ENCODE measurements at places on chromosomes 2 and 18. TPM values are rescaled to one million over a fixed set of nuclear protein-coding genes. Genes with fewer than 3 reads are reported as not detected.

GRCh38 chr2:235579128-235579527, 85.3 kb downstream of the AGAP1 start:
- DNase-seq, result no peak

- peak; percentile 53 for DNase-seq
Observed at GRCh38 chr2:228318218-228318617, 136.7 kb upstream of the SPHKAP start.

- no peak for DNase-seq
Observed at GRCh38 chr18:62458868-62459716, 63.7 kb upstream of the ZCCHC2 start.

DNA sequence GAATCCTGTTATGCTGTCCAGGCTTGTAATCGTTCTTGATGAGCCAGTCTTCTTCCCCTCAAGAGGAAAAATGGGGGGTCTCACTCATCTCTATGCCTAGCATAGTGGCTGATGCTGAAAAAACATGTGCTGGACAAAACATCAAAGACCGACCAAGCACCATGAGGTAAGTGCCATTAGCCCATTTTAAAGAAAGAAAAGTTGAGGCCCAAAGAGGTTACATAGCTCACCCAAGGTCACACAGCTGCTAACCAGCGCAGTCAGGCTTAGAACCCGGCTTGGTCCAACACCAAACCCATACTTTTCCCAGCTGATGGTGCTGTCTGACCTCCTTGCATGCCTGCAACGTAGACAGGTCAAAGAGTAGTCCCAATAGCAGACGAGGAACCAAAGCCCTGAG, 156.4 kb downstream of the INHBB start:
- DNase-seq, result no peak

DNA sequence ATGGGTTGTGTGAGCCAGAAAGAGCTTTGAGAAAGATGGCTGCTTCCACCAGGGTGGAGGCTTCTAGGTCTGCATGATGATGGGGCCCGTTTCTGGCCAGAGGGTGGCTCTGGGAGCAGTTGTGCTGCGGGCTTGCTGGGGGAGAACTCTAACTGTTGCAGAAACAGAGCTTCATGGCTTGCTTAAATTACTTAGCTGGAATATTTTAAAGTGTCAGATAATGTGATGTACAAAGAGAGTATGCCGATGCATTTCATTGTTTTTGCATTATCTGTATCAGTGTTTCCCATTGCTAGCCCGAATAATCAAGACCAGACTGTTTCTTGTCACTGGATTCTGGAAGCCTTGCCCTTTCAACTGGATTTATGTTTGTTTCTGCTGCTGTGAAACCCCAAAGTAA, 6.3 kb upstream of the DRC1 start:
- DNase-seq, result no peak

DNA sequence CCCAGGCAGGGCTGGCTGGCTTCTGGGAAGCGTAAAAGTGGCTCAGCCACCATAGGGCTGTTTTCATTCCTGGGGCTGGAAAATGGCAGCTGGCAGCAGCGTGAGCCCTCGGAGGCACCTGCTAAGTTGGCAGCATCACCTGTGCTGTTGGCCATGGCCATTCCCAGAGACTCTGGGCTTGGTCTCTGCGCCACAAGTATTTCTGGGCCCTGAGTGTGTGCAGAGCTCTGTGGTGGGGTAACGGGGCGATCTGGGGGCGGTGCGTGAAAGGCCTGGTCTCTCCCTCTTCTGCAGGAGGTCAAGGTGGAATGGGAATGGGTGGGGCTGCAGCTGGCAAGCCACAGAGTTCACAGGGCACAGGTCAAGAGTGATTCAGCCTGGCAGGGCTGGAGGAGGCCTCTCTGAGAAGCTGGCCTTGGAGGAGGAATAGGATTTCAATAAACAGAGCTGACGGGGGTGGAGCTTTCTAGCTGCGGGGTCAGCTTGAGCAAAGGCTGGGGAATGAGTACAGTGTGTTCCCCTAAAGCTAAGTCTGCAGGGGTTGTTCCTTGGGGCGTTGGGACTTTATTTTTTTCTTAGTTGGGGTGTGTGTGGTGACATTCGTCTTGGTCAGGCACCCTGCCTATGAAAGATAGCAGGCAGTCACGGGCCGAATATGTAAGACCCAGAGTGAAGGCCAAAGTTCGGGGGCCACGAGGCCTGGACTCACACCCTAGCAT, 10.3 kb upstream of the NTSR2 start:
- DNase-seq, result no peak

- DNase-seq, result peak; percentile 46
Observed at GRCh38 chr2:55772109-55772980, 78.7 kb upstream of the PNPT1 start.

GRCh38 chr2:36530178-36530982, 67.6 kb downstream of the FEZ2 start:
- no peak for DNase-seq

- peak; percentile 39 for DNase-seq
Observed at GRCh38 chr18:57780706-57781347, 22.3 kb downstream of the ATP8B1 start.

GRCh38 chr2:50466685-50467084, 565.2 kb downstream of the NRXN1 start:
- no peak for DNase-seq

- DNase-seq, result no peak
Observed at GRCh38 chr18:61683856-61684255, 209.0 kb downstream of the RNF152 start.

DNA sequence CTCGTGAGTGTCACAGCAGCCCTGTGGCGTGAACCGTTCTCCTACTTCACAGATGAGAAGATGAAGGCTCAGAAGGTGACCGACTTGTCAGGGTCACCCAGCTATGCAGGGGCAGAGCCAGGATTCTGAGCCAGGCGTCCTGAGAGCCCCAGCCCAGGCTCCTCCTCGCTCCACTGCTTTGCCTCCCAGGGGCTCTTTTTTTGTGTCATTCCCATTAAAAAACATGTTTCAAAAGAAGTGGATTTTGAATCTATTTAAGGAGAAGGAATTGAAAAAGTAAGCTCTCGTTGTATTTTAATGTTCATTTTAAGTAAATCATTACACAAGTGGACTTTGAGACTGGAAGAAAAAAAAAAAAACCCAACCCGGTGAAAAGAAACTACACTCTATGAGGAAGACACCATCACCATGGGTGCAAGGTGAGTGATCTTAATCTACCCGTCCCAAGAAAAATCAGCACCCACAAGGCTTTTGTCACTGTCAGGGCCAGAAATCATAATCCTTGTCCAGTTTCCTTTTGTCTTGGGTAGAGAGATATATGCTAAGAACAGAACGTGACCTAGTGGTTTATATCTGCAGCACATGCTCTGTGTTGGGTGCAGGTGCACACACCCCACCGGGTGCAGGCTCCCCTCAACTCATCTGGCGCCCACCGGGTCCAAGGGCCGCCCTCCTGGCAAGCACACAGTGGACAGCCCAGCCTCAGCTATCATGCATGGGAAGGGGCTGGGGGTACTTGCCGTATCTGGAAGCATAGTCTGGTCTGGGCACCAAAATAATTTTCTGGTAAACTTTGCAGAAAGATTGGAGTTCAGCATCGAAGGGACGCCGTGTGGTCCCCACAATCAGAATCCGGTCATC, 73.5 kb upstream of the ASB18 start:
- no peak for DNase-seq

GRCh38 chr2:144596073-144596871, 76.4 kb upstream of the ZEB2 start:
- DNase-seq, result peak; percentile 25

- no peak for DNase-seq
Observed at GRCh38 chr2:222504191-222504590, 79.8 kb downstream of the SGPP2 start.

- DNase-seq, result no peak
Observed at GRCh38 chr2:228630786-228631185, 449.3 kb upstream of the SPHKAP start.

DNA sequence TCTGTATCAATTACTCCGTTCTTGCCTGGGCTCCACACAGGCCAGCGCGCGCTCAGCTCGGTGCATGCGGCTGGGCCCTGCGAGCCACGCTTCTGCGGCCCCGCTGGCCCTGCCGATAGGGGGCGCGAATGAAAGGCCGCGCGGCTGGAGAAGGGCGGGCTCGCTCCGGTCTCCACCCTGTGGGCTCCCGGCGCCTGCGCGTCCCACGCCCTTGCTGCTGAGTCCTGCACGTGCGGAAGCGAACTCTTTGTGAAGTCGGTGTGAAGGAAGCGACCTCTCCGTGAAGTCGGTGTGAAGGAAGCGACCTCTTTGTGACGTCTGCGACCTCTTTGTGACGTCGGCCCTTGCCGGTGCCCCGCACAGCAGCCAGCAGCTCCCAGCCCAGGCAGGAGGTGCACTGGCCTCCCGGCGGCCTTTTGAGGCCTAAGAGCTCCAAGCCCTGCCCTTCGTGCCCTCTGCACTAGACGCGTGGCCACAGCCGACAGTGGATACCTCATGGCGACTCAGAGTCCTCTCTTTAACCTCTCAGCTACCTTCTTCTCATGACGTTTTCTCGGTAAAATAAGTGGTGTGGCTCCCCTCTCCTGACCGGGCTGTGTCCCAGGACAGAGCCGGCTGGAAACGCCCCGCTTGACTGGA, 391.9 kb upstream of the RAB6C start:
- no peak for DNase-seq

- DNase-seq, result no peak
Observed at GRCh38 chr2:214035921-214036320, 374.9 kb upstream of the VWC2L start.

- no peak for DNase-seq
Observed at GRCh38 chr2:199973703-199974102, 18.3 kb downstream of the MAIP1 start.

DNA sequence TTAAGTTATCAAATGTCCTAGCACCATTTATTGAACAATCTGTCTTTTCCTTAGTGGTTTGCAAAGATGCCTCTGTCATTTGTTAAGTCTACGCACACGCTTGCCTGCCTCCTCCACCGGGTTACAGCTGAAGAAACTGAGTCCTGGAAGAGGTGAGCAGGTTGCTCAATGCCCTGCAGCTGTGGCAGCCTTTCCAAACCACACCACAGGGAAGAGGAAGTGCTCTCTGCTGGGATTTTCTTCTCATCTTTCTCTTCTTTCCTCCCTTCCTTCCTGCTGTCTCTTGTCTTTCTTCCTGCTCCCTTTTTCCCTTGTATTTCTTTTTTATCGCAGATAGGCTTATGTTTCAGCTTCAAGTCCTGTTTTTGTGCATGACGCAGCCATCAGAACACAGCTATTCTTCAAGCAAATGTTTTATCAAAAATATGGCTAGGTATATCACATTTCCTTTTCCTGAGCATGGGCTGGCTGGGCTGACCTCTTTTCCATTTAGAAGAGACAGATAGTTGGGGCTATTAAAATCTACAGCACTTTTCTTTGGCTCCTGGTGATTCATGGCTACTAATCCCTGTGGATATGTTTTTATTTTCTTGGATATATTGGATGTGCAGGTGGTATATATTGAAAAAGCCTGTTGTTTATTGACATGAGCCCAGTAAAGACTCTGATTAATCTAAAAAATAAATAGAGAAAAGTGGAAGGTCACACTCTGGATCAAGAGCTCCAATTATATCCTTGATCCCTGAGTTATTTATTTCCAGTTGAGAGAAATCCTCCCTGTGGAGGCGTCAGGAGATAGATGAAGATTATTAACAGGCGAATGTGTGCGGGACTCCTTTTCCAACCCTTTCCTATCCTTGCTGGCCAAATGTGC, 214.6 kb downstream of the TSN start:
- DNase-seq, result no peak

- DNase-seq, result no peak
Observed at GRCh38 chr2:234595829-234596228, 98.9 kb upstream of the ARL4C start.

- no peak for DNase-seq
Observed at GRCh38 chr2:85911097-85911496, 22.3 kb upstream of the ST3GAL5 start.

GRCh38 chr18:54909538-54909937, 49.7 kb downstream of the CCDC68 start:
- DNase-seq, result no peak

DNA sequence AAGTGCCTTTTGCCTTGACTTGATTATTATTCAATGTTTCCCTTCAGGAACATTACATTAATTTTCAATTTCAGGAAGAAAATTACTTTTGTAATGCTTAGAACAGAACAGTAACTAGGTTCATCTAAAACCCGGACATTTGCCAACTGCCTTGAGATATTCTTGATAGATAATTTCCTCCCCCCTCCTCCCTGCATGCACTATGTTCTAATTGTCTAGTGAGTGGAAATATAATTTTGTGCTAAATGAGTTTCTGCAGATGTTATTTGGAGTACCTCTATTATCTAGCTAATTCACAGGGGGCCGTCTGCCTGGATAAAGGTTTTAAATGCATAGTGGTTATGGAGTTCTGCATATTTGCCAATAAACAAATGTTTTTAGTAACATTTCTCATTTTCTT, 200.3 kb upstream of the SLC39A10 start:
- DNase-seq, result no peak

DNA sequence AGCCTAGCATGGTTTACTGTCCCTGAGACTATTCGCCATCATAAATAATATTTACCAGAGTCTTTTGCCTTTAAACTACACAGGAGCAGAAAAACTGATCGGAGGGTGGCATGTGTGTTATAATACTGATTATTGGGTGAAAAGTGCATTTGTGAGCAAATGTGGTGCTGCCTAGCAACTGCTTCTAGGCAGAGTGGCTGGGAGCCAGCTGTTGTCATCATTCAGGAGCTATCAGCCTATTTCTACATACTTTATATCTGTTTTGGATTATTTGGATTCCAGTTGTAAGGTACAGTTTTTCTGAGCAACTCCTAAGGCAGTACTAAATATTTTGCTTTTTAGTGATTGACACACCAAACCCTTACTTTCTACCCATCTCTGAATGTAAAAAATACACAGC, 75.0 kb upstream of the MSTN start:
- DNase-seq, result no peak

DNA sequence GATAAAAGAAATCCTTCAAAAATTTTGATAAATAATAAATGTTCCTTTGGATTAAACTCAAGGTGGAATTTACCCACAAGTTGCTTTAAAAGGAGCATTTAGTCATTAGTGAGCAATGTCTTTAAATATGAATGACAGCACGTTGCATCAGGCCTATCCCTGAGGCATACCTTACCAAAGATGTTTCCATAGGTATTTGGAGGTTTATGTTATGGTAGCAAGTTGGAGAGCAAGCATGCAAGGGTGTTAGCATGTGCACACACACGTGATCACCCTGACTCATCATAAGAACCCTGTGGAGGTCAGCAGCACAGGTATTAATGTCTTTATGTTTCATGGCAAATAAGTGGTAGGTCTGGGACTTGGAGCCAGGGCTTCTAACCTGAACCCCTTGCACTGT, 159.9 kb downstream of the ACTR3 start:
- DNase-seq, result no peak

ZNF532 gene
- 124 TPM for total RNA-seq

ABCA12 gene
- total RNA-seq, result 4.8 TPM

ZFAND2B gene
- 25.7 TPM for total RNA-seq

KIAA2012 gene
- 0.17 TPM for total RNA-seq

GPR45 gene
- not detected for total RNA-seq

AFF3 gene
- not detected for total RNA-seq

DSG3 gene
- 1.8 TPM for total RNA-seq

NXPH2 gene
- total RNA-seq, result 1.3 TPM

IL1RL1 gene
- total RNA-seq, result not detected

GATA6 gene
- total RNA-seq, result 58.4 TPM

Measured in Calu3 (cell line).